ENCODE measurements at places on chromosomes 4 and X. TPM values are rescaled to one million over a fixed set of nuclear protein-coding genes. Genes with fewer than 3 reads are reported as not detected.

RHOH gene
- under 0.01 TPM for total RNA-seq

TBC1D8B gene
- total RNA-seq, result 10.0 TPM

MSANTD1 gene
- 0.48 TPM for total RNA-seq

RASL11B gene
- 4.5 TPM for total RNA-seq

SOX3 gene
- total RNA-seq, result not detected

PDGFRA gene
- 159 TPM for total RNA-seq

WAS gene
- 0.48 TPM for total RNA-seq

TKTL2 gene
- not detected for total RNA-seq

PLP1 gene
- total RNA-seq, result not detected

MAGEA11 gene
- total RNA-seq, result not detected

VCX3A gene
- not detected for total RNA-seq

SCFD2 gene
- total RNA-seq, result 17.7 TPM

PDZD4 gene
- 0.48 TPM for total RNA-seq

All from epithelial cell of alveolus of lung (primary cell).